ENCODE measurements at places on chromosomes 11 and 22. TPM values are rescaled to one million over a fixed set of nuclear protein-coding genes. Genes with fewer than 3 reads are reported as not detected.
A peak's percentile ranks its signal among the peaks of the same experiment; 100 is the strongest.

IFITM10 gene
- total RNA-seq = 4.9 TPM

GRCh38 chr11:64854534-64855502 lies 10.4 kb upstream of the CDC42BPG start:
- peaks cover 30% of the 10 kb centered on the region for H3K36me3 ChIP-seq
- H3K4me1 ChIP-seq = peaks cover 58% of the 10 kb centered on the region
- DNase-seq = no peak
- H3K4me3 ChIP-seq = no peak overlapping the region
- peak overlapping the region; percentile 79 for H3K27ac ChIP-seq

- H3K27me3 ChIP-seq = no peaks in the 10 kb centered on the region
- no peak overlapping the region for H3K4me3 ChIP-seq
- H3K27ac ChIP-seq = no peak overlapping the region
- H3K36me3 ChIP-seq = no peaks in the 10 kb centered on the region
- DNase-seq = no peak
Measured at GRCh38 chr11:47992959-47993820, 12.8 kb downstream of the PTPRJ start.

MIAT gene
- total RNA-seq = 2.7 TPM

PKDREJ gene
- total RNA-seq = not detected

DNA sequence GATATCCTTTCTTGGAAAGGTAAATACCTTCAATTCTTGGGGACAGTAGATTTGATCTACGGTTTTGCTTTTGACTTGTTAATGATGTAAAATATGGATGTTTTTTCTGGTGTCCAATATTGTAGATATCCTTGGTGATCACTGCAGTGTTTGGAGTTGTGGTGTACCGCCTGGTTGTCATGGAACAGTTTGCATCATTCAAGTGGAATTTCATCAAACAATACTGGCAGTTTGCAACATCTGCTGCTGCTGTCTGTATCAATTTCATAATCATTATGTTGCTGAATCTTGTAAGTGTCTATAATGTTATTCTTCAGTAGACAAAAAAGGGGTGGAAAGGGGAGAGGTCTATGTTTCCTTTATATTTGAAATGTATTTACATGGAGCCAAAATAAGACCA lies 27.4 kb upstream of the MUC15 start:
- H3K4me1 ChIP-seq = no peaks in the 10 kb centered on the region
- no peaks in the 10 kb centered on the region for H3K27me3 ChIP-seq
- H3K36me3 ChIP-seq = no peaks in the 10 kb centered on the region

GRCh38 chr11:77999446-78000030 lies 5.1 kb upstream of the INTS4 start:
- peaks cover 5% of the 10 kb centered on the region for H3K4me1 ChIP-seq
- no peaks in the 10 kb centered on the region for H3K27me3 ChIP-seq
- H3K36me3 ChIP-seq = no peaks in the 10 kb centered on the region
- no peak overlapping the region for H3K27ac ChIP-seq

GRCh38 chr11:85823816-85824215 lies 12.9 kb upstream of the SYTL2 start:
- peaks cover 36% of the 10 kb centered on the region for H3K4me1 ChIP-seq
- H3K27me3 ChIP-seq = no peaks in the 10 kb centered on the region
- no peaks in the 10 kb centered on the region for H3K36me3 ChIP-seq

BEST1 gene
- 4.4 TPM for total RNA-seq

GRCh38 chr22:45503816-45504372 lies 1.2 kb downstream of the FBLN1 start:
- peaks cover 72% of the 10 kb centered on the region for H3K4me1 ChIP-seq
- peak overlapping the region; percentile 82 for H3K4me3 ChIP-seq
- no peak for DNase-seq
- peak overlapping the region; percentile 92 for H3K27ac ChIP-seq
- H3K36me3 ChIP-seq = no peaks in the 10 kb centered on the region
- H3K27me3 ChIP-seq = no peaks in the 10 kb centered on the region

- no peak overlapping the region for H3K4me3 ChIP-seq
- DNase-seq = no peak
- no peaks in the 10 kb centered on the region for H3K27me3 ChIP-seq
- H3K4me1 ChIP-seq = peaks cover 11% of the 10 kb centered on the region
- H3K36me3 ChIP-seq = no peaks in the 10 kb centered on the region
Measured at GRCh38 chr11:123073343-123074057, 11.6 kb upstream of the HSPA8 start.

GRCh38 chr22:25174156-25174887 lies 25.3 kb upstream of the CRYBB3 start:
- DNase-seq = no peak
- H3K4me3 ChIP-seq = no peak overlapping the region
- H3K4me1 ChIP-seq = peaks cover 3% of the 10 kb centered on the region

VPREB3 gene
- total RNA-seq = not detected

DNA sequence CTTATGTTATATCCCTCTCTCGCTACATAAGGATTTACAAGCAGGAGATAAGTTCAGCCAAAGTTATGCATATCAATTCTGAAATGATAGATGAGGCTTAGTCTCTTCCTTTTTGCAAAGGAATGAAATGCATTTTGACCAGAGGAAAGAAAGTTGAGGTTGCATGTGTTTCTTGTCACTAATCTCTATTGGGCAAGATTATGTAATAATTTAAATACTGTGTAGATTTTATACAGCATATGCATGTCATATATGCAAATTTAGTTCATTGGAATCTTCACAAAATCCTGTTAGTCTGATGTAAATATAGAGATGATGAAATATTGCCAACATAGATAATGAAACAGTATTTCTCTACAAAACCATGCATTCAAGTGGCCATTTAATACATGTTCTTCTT lies 858.7 kb upstream of the RAG2 start:
- DNase-seq = no peak
- H3K4me3 ChIP-seq = no peak overlapping the region
- no peak overlapping the region for H3K27ac ChIP-seq
- no peaks in the 10 kb centered on the region for H3K36me3 ChIP-seq
- no peaks in the 10 kb centered on the region for H3K4me1 ChIP-seq

DLG2 gene
- 10.1 TPM for total RNA-seq

NXPE1 gene
- not detected for total RNA-seq

SLC17A6 gene
- not detected for total RNA-seq

GRCh38 chr11:112306230-112306629 lies 45.6 kb upstream of the PLET1 start:
- no peak overlapping the region for H3K4me3 ChIP-seq
- no peaks in the 10 kb centered on the region for H3K36me3 ChIP-seq
- no peak overlapping the region for H3K27ac ChIP-seq
- no peak for DNase-seq
- peaks cover 18% of the 10 kb centered on the region for H3K4me1 ChIP-seq

GRCh38 chr22:36902143-36902926 lies 11.1 kb upstream of the CSF2RB start:
- no peak overlapping the region for H3K27ac ChIP-seq
- DNase-seq = no peak
- no peak overlapping the region for H3K4me3 ChIP-seq

- no peak overlapping the region for H3K27ac ChIP-seq
- H3K4me1 ChIP-seq = peaks cover 12% of the 10 kb centered on the region
- H3K36me3 ChIP-seq = no peaks in the 10 kb centered on the region
- no peak for DNase-seq
- no peak overlapping the region for H3K4me3 ChIP-seq
- no peaks in the 10 kb centered on the region for H3K27me3 ChIP-seq
Measured at GRCh38 chr11:73285721-73286120, 13.6 kb downstream of the P2RY6 start.

CSF2RB gene
- total RNA-seq = 4.2 TPM

- H3K4me1 ChIP-seq = peaks cover 5% of the 10 kb centered on the region
- H3K27me3 ChIP-seq = no peaks in the 10 kb centered on the region
- DNase-seq = no peak
- peak overlapping the region; percentile 24 for H3K4me3 ChIP-seq
- H3K36me3 ChIP-seq = no peaks in the 10 kb centered on the region
- peak overlapping the region; percentile 29 for H3K27ac ChIP-seq
Measured at GRCh38 chr11:128942272-128942612, 429 bp downstream of the TP53AIP1 start.

NLRP10 gene
- total RNA-seq = not detected

OVOL1 gene
- total RNA-seq = 17.4 TPM

DNA sequence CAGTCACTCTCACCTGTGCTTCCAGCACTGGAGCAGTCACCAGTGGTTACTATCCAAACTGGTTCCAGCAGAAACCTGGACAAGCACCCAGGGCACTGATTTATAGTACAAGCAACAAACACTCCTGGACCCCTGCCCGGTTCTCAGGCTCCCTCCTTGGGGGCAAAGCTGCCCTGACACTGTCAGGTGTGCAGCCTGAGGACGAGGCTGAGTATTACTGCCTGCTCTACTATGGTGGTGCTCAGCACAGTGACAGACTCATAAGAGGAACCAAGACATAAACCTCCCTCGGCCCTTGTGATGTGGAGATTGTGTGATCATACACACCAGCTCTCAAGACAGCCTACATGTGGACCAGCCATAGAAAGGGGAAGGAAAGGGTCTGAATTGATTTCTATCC lies 113.3 kb downstream of the ZNF280B start:
- no peak overlapping the region for H3K27ac ChIP-seq
- H3K36me3 ChIP-seq = no peaks in the 10 kb centered on the region
- no peak overlapping the region for H3K4me3 ChIP-seq
- H3K27me3 ChIP-seq = no peaks in the 10 kb centered on the region
- DNase-seq = peak; percentile 85

BAIAP2L2 gene
- not detected for total RNA-seq

GRCh38 chr11:96044747-96045146 lies 120.8 kb upstream of the MTMR2 start:
- no peak for DNase-seq
- no peak overlapping the region for H3K27ac ChIP-seq
- no peak overlapping the region for H3K4me3 ChIP-seq
- H3K4me1 ChIP-seq = peaks cover 17% of the 10 kb centered on the region

Data from vagina (tissue), 2 donors.